ENCODE measurements at places on chromosomes 5 and 9.

DNA sequence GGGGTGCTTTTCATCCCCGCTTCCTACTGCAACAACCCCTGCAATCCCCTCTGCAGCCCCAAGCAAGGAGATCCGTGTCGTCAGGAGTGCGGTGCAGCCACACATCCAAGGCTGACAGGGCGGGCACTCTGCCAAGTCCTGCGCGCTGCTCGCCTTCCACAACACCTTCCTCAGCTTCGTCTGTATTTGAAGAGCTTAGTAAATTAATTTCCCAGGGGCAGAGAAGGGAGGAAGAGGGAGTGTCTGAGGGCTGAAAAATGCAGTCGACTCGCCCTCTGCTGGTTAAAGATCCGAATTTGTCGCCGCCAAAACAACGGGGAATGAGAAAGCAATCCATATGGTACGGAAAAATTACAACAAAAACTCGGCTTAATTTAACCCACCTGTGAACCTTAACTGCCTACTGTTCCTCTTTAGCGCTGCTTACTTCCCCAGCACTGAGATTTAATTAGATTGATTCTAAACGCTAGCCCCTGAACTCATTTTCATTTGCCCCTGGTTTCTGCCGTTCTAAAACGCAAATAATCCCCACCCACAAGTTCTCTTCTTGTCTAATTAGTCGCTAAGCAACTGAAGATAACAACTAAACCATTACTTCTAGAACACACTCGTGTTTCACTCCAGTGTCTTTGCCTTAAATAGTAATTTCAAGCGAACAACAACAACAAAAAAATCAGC is 10.9 kb upstream of the PCDHB1 start:
- no peak for DNase-seq

GRCh38 chr9:88817628-88818027 is 173.6 kb upstream of the S1PR3 start:
- no peak for DNase-seq

- DNase-seq = no peak
Measured at GRCh38 chr5:107739661-107740060, 68.9 kb upstream of the EFNA5 start.

GRCh38 chr9:111198936-111199335 is 131.1 kb downstream of the OR2K2 start:
- peak; percentile 21 for DNase-seq

DNA sequence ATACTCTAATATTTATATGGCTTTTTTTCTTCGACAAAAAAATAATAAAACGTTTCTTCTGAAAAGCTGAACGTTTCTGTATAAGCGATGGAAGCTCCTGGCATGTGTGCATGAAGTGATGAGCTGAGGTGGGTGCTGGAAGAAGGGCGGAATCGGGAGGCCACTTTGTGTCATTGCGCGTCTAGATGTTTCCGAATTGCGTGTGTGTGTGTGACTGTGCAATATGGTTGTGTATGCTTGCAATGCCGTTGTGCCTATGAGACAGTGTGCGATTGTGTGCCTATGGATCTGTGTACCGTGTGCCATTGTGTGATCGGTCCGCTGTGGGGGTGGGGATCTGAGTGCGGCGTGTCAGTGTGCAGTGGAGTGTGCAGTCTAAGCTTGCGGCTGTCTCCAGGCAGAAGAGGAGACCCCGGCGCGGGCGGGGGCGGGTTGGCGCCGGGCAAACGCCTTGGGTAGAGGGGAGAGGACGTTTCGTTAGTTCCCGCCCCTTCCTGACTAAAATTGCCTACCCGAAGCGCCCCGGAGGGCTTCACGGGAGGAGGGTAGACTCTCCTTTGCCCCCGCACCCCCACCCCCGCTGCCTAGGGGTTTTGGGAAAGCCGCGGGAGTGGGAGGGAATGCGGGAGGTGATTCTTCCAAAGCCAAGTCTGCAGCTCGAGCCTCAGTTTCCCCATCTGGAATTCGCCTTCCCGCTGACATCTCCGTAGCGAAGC is 24.2 kb downstream of the PCDHGC5 start:
- peak; percentile 51 for DNase-seq

DNA sequence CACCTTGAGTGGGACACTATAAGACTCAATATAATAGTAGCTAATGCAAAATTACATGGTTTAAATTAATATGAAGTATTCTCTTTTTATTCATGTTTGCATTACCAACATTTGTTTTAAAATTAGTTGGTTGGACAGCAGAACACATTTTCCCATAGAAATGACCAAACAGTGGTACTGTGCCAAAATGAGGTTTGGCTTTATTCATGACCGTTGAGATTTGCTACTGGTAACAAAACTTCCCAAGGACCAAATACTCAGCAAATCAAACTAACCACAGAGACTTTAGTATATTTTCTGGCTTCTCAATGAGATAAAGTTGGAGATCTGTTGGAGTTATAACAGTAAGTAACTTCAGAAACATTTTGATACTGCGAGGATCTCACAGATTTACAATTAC is 637.8 kb upstream of the MEF2C start:
- DNase-seq = no peak

GRCh38 chr9:16693616-16694015 is 176.9 kb downstream of the BNC2 start:
- no peak for DNase-seq

GRCh38 chr5:134140530-134141201 is 26.2 kb downstream of the TCF7 start:
- peak; percentile 61 for DNase-seq
